GF-D8 (cell line): ENCODE measurements at places on chromosomes 1 and 21.

GRCh38 chr1:184693011-184693410 is 61.6 kb downstream of the EDEM3 start:
- DNase-seq, result no peak

GRCh38 chr1:228366866-228367741 is 39.5 kb downstream of the TRIM11 start:
- no peak for DNase-seq

DNA sequence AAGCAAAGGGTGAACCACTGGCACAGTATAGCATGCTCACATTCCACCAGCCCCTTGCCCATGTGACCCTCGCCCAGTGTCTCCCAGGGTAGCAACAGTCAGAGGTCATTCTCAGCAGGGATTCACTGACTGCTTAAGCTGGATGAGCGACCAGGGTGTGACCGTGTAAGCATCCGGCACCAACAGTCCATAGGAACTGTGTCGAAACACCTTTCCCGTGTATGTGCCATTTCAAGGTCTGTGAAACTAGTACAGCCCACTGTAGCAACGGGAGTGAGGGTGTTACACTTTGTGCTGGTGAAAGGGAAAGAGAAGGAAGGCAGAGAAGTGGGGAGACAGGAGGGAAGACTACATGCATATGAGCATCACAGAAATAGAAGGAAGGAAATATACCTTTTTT is 10.8 kb downstream of the PIK3C2B start:
- DNase-seq, result no peak

GRCh38 chr1:30965924-30966599 is 57.5 kb upstream of the SDC3 start:
- no peak for DNase-seq

DNA sequence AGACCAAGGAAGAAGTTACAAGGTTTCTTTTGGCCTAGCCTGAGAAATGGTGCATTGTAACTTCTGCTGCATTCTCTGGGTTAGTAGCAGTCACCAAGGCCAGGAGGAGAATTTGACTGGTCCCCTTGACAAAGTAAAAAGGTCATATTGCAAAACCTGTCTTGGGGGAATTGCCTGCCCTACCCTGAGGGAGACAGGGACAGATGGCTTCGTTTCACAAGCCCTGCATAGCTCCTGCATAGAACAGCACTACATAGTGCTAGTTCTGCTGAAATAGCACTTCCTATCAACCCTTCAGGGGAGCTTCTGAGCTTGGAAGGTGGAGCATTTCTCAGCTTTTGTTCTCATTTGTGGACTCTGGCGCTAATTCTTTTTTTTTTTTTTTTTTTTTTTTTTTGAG is 20.4 kb upstream of the AK2 start:
- DNase-seq, result peak; percentile 22

GRCh38 chr1:33392639-33393038 is 38.3 kb downstream of the PHC2 start:
- DNase-seq, result no peak

DNA sequence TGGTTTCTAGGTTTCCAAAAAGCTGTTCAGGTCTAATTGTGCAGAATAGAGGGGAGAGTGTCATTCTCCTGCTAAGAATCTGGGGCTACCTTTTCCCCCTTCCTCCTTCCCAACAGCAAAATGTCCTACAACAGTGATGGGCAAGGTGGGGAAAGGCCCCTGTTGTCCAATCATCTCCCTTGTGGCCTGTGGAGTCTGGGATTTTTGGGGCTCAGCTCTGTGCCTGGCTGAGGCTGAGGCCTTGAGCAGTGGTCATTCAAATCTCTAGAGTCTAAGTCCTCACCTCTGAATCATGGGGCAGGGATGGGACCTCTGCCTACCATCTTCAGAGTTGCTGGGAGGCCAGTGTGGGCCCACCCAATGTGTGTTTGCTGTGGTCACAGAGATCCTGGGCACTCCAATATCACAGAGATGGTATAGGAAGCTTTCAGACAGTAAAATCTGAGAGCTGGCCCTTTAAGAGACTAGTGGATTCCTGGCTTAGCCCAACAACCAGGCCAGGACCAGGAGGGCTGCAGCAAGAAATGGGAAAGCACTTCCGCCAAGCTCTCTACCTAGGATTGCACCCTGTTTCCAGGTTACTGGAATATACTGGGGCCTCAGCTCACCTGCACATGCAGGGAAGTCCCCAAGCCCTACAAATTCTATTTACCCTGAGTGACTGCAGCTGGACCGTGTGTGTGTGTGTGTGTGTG is 28.5 kb upstream of the TENT5C start:
- no peak for DNase-seq

GRCh38 chr21:33359446-33359845 is 34.7 kb downstream of the IFNAR1 start:
- DNase-seq, result no peak

- no peak for DNase-seq
Measured at GRCh38 chr1:245213066-245213831, 58.5 kb downstream of the KIF26B start.

DNA sequence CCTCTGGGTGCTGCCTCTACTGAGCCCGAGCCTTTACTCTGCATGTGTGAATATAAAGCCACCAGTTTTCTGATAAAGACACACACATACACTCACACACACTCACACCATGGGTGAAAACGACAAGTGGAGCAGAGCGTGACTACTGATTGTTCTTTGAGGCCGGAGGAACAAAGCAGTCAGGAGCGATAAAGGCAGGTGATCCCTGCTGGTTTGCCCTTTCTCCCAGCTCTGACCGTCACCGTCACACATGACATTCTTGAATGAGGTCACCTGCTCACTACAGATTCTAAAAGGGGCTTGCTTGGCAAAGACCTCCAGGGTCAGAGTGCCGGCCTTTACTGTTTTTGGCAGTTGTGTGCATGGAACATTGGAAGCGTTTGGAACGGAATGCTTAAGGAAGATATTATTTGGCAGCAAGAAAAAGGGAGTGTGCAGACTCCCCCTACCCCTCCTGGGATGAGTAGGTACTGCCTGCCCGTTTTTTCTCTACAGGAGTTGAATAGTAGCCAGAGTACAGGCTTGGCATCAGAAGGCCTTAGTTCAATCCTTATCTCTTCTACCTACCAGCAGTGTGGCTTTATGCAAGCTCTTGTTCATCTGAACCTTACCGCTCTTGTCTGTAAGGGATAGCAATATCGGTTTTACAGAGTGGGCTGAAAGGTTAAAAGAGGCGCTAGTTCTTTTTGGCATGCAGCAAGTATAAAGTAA is 79.7 kb downstream of the PBX1 start:
- no peak for DNase-seq

DNA sequence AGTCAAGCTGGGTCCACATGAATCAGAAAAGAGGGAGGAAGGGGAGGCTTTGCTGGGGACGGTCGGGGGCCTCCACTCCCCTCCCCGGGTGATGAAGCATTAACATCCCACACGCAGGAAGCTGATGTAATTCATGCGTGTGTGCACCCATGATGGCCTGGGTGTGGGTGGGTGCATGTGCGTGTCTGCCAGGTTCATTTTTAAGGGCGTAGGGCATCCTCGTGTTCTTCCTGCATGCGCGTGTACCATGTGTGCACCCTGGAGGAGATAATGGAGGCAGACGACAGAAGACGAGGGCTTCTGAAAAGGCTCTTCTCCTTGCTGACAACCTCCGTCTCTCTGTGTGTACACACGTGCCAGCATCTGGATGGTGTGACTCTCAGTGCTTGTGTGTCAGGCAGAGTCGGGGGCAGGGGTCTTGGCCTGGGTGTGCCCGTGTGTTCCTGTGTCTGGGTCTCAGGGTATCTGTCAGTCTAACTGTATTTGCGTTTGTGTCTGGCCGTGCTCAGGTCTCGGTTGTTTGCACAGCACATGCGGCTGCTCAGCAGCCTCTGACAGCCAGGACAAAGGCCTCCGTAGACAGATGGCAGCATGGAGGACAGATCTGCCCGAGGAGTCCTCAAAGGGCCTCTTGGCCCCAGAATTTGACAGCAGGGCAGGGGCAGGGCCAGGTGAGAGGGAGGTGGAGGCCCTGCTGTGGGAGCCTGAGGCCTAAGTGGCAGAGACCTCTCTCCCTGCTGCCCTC is 2.4 kb downstream of the RAP1GAP start:
- DNase-seq, result no peak

DNA sequence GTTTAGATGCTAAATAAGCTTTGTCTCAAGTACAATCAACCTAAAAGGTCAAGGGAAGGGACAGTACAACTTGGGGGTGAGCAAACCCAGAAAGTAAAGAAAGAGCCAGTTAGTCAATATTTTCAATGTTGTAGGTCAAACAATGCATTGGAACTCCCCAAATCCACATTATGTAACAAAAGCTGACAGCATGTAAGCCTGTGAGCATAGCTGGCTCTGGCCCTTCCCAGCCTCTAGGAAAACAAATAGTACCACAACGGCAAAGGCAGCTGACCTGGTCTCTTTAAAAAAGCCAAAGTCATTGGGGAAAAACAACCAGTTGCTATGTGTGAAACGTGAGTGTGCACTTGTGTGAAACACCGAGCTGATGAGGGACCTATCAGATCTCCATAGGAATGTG is 3.4 kb downstream of the CBR1 start:
- no peak for DNase-seq

DNA sequence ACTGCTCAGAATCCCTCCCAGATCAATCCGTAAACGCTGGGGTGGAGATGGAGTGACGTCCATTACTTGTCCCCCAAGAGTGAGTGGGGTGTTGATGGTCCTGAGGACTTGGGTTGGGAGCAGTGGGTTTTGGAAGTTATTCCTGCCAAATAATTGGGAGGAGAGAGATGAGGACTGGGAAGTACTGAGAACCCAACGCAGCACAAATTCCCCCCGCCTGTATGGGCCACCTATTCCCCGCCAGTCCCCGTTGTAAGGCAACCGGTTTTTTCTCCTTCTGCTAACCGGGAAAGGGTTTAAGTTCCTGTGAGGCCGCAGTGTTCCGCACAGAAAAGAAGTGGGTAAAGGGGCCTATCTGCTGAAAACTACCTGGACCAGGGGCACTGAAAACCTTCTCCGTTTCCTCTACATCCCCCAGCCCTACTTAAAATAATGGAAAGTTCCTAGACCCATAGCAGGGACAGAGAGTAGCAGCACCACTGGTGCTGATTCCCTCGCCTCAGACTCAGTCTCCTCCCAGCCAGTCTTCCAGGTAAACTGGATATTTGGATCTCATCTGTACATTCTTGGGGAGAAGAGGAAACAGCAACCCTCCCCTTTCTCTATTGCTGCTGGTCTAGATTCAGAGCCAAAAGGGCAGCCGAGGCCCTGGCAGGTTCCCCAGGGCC is 738 bp downstream of the LURAP1 start:
- DNase-seq, result no peak

GRCh38 chr1:6962478-6962995 is 177.3 kb downstream of the CAMTA1 start:
- no peak for DNase-seq

DNA sequence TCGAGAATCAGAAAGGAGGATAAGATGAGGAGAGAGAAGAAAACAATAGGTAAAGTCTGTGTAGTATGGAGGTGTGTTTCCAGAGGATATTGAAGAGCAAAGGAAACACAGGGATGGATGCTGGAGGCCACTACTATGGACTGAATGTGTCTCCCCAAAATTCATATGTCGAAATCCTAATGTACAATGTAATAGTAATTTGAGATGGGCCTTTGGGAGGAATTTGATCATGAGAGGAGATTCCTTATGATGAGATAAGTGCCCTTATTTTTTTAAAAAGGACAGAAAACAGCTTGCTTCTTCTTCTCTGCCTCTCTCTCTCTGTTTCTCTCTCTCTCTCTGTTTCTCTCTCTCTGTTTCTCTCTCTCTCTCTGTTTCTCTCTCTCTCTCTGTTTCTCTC is 602.2 kb upstream of the ADAMTS5 start:
- no peak for DNase-seq

DNA sequence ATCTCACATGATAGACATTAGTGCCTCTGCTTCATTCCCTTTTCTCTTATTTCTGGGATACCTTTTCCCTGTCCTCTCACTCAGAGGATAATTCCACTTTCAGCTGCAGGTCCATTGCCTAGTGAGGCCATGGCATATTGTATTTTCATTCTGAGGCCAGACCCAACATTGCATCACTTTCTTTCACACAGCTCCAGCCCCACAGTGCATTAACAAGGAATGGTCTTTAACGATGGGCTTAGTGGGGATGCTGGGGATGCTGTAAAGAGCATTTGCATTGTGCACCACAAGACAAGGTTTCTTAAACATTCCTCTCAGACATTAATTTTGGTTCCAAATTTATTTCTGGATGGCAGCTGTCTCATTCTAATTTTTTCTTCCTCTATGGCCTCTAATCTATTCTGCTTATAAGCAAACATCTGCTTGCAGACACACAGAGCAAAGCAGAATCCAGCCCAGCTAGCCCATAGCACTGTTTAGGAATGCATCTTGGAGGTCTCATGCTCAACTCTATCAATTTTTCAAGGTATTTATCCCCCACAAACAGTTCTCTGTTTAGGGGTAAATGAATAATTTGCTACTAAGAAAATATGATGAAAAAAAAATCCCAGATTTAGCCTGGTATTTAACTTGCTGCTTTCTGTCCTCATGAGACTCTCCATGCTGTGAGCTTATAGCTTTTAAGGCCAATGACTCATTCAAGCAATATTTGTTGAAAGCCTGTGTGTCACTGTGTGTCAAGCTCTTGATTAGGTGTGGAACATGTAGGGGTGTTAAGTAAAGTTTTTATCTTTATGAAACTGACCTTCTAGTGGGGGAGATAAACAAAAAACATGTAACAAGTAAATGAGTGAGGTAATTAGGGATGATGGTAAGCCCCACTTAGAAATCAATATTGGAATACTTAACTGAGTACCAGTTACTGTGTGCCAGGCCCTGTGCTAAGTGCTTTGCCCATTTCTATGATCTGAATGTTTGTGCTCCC is 44.5 kb upstream of the CCDC190 start:
- no peak for DNase-seq

DNA sequence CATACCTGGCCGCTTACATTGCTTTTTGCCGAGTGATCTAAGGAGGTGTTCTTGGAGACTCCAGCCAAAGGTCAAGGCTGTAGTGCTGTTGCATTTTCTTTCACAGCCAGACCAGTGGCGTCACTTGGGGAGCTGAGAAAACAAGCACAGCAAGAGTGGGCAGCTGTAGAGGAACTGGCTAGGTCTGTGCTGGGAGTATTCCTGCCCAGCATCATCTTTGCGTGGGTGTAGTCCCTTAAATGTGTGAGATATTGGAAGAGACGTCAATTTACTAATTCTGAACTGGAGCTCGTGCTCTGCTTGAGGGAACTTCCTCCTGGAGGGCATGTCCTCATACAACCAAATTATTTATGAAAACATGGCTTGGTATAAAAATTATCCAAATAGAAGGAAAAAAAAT is 10.2 kb downstream of the UBIAD1 start:
- DNase-seq, result no peak

GRCh38 chr1:202807451-202807925 is 733 bp downstream of the KDM5B start:
- no peak for DNase-seq

- no peak for DNase-seq
Measured at GRCh38 chr1:164154622-164155021, 404.4 kb upstream of the PBX1 start.

- DNase-seq, result no peak
Measured at GRCh38 chr1:186403632-186404031, 28.0 kb downstream of the ODR4 start.

- DNase-seq, result no peak
Measured at GRCh38 chr21:37592496-37592895, 225.9 kb downstream of the DYRK1A start.
